Kidney glomerular epithelial cell (primary cell): ENCODE measurements at places on chromosomes 7 and 10.

- no peak for DNase-seq
Observed at GRCh38 chr7:94298943-94299342, 95.8 kb upstream of the COL1A2 start.

DNA sequence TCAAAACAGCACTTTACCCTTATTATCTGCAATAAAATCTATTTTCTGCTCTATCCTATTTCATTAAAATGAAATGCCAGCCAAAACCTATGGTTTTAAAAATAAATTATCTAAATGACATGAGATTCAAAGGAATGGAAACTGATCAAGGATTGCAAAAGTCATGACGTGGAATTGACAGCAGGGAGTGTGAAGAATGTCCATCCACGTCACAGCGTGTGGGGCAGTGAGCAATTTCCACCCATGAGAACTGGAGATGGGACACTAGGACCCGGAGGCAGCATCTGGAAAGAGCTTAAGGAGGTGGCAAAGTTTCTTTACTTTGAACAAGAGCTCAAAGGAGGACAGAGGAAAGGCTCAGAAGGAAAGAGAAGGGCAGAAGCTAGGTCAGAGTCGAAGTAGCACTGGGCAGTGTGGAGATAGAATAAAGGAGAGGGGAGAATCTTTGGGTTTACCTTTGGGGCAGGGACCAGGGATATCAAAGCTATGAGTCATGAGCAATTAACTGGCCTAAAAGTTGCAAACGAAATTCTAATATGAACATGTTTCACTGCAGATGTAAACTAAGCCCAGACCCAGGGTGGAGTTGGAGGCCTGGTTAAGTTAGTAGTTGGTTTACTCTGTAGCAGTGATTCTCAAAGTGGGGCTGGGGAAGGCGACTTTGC, 24.9 kb upstream of the STK17A start:
- no peak for DNase-seq

DNA sequence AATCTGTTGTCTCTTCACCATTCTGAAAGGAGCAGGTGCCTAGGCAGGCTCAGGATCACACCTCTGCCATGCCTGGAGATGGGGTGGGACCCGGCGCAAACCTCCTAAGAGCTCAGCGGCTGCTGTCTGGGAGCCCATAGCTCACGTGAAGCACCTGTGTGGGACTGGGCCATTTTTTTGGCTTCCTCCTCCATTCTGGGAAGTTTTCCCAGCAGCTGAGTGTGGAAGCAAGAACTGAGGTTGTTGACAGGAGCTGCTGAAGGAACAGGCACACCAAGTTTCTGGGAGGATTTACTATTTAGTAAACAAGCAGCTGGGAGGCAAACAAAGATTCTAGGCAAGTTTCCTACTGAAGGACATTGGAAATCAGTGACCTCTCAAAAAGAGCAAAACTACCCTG, 77.3 kb downstream of the FAM13C start:
- DNase-seq: no peak

- no peak for DNase-seq
Observed at GRCh38 chr10:116756277-116756676, 13.9 kb upstream of the HSPA12A start.

- DNase-seq: no peak
Observed at GRCh38 chr7:5850944-5851343, 29.7 kb upstream of the OCM start.

- peak; percentile 21 for DNase-seq
Observed at GRCh38 chr7:112874909-112875308, 84.7 kb upstream of the TMEM168 start.
